Endodermal cell (in vitro differentiated cells): ENCODE measurements at places on chromosomes 2 and 18.

GRCh38 chr2:128289439-128289838 is 29.2 kb downstream of the HS6ST1 start:
- DNase-seq, result peak; percentile 69

DNA sequence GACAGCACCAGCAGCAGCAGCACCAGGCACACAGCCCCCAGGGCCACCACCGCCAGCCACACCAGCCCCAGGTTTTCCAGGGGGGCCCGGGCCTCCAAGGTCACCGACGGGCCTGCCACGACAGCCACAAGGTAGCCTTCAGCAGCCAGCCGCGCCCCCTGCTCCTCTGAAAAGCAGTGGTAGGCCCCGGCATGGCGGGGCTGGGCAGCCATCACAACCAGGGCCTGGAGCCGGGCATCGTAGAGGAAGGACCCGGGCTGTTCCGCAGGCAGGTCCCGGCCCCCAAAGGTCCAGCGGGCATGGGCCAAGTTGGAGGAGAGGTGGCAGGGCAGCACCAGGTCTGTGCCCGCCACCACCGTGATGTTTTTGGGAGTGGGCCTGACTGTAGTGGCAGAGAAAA is 3.3 kb upstream of the ANKRD39 start:
- peak; percentile 45 for DNase-seq

- no peak for DNase-seq
Measured at GRCh38 chr2:39631718-39632117, 34.0 kb upstream of the TMEM178A start.

DNA sequence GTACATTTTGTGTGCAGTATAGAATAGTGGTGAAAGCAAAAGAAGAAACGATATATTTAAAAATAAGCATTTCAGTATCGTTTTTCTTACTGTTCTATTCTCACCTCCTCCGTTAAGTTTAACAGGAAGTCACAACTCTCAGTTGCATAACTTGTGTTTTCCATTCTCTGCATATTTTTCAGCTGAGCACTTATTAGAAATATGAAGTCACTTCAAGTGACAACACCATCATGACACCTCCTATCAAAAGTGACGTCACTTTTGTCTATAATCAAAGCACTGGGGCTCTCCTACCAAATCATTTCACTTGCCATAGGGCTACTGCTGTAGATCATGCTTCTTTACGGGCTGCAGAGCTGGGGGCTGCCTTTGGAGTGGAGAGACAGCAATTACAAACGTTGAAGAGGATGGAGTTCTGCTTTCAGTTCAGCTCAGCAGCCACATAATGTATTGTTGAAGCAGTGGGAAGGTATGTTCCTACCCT is 36.3 kb downstream of the STAT4 start:
- DNase-seq, result no peak

- DNase-seq, result no peak
Measured at GRCh38 chr2:143177096-143177786, 48.0 kb downstream of the ARHGAP15 start.

DNA sequence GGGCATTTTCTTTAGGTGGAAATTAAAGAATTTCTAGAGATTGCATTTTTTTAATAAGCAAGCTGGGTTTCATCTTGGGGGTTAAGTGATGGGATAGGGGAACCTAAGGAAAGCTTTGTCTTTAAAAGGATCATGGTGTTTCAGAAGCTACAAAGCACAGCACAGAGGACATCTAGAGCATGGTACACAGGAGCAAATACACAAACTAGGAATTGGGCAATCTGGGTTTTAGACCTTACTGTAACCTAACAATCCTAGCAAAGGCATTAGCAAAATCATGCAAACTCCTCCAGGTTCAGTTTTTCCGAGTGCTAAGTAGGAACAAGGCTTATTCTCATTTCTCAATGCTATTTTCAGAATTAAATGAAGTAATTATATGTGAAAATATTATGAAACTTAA is 134.1 kb downstream of the CD226 start:
- no peak for DNase-seq

GRCh38 chr18:7870855-7871254 is 303.7 kb downstream of the PTPRM start:
- DNase-seq, result no peak

- DNase-seq, result no peak
Measured at GRCh38 chr2:184598002-184598315, 370 bp upstream of the ZNF804A start.

GRCh38 chr2:33246432-33246831 is 230.0 kb upstream of the RASGRP3 start:
- no peak for DNase-seq

DNA sequence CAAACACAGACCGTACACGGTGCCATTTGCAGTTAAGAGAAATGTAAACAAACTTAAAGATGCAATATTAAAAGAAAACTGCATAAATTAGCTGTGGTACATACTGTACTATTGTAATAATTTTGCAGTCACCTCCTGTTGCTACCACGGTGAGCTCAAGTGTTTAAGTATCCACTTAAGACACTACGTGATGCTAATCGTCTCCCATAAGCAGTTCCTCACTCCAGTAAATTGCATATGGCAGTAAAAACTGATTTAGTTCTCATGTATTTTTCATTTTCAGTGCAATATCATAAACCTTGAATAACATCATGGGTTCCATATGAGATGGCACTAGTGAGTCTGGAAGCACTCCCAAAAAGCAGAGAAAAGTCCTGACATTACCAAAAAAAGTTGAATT is 14.4 kb downstream of the CLEC4F start:
- no peak for DNase-seq

DNA sequence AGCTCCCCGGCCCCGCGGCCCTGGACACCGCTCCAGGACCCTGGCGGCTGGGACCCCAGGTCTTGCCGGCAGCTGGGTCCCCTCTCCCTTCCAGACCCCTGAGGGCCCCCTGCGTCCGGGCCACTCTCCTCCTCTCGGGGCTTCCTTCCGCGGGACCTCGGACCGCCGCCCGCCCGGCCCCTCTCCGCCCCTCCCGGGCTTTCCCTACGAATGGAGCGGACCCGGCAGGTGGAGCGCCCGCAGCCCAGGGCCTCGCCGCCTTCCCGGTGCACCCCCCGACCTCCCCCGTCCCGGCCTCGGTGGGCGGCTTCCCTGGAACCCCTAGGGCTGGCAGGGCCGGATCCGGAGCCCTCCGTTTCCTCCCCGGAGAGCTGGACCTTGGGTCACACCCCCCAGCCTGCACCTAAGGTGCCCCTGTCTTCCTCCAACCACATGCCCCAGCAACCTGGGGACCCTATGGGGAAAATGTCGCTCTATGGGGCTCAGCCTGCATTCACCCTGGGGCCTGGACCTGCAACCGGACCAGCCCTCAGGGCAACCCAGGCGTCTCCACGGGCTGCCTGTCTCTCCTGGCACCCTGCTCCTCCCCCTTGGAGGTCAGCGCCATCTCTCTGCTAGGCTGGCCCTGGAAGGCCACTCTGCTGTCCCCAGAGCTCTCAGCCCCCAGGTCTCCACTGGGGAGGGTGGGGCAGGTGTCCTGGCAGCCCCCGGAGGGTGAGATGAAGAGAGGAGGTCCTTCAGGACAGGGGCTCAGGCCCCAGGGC is 730 bp downstream of the B3GNT7 start:
- peak; percentile 72 for DNase-seq

- no peak for DNase-seq
Measured at GRCh38 chr2:3960106-3960505, 256.7 kb downstream of the DCDC2C start.

GRCh38 chr2:151852260-151853069 is 24.2 kb upstream of the ARL5A start:
- DNase-seq, result no peak

GRCh38 chr2:106160786-106161261 is 33.3 kb downstream of the UXS1 start:
- DNase-seq, result no peak

GRCh38 chr18:8946066-8946838 is 156.2 kb upstream of the NDUFV2 start:
- DNase-seq, result no peak

DNA sequence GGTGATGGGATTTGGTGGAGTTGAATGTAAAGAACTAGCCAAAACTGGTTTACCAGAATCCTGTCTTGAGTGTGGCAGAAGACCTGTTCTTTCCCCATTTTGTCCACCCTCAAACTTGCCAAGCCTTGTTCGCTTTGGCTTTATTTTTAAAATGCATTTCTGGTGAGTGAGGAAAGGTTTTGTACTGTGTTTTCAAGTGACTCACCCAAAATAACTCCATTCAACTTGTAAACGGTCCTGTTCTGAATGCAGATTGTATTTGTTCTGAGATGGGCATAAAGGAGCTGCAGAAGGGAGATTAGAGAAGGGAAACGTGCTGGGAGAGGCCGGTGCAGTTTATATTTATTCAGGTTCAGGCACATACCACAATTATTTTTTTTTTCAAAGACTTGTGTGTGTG is 5.3 kb upstream of the ITPRID2 start:
- DNase-seq, result no peak

GRCh38 chr2:144515696-144516410 is 4.1 kb downstream of the ZEB2 start:
- DNase-seq, result peak; percentile 73

GRCh38 chr2:98743835-98744234 is 12.9 kb upstream of the MGAT4A start:
- DNase-seq, result no peak

DNA sequence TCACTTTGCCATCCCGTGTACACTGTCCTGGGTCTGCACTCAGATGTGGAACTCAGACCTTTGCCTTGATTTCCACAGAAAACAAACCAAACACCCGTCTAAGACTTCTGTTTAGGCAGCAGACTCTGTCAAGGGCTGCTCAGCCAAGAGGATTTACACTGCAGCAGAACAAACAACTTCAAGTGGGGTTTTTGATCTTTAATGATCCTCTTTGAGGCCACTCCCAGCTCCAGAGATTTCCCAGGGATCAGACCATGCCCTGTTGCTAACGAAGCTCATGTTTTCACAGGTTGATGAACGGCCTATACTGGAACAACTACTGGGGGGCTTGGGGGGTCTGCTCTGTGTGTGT is 52.5 kb upstream of the LGALSL start:
- peak; percentile 56 for DNase-seq

GRCh38 chr18:76955524-76956170 is 133.3 kb downstream of the ZNF236 start:
- DNase-seq, result no peak

DNA sequence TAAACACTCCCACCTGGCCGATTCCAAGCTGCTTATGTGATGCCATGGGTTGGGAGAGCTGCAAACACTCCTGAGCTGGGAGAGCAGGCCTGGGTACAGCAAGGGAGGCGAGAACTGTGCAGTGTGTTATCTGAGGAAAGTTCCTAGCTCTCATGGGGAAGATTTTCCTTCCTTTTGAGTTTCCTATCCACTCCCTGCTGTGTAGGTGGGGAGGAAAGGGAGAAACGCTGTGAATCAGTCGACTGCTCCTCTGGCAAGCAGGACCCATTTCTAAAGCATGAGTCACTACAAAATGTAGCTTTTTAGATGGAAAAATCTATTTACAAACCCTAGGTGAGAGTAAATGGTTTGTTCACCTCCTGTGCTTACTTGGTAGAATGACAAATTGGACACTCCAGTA is 80.4 kb downstream of the SH3RF3 start:
- DNase-seq, result no peak

DNA sequence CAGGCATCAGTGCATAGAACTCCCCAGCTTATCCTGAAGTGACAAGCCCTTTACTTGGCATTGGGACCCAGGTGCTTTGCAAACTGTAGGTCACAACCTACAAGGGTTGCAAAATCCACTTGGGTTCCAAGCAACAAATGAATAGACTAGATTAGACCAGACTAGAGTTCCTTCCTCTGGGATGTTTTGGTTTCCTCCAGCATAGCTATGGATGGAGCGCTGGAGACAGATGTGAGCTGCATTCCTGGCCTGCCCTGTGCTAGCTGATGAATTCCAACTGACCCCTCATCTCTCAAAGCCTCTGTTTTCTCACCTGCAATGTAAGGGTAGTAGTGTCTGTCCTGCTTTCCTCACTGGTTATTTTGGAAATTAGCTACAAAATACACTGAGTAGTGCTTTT is 86.2 kb downstream of the NPAS2 start:
- no peak for DNase-seq

DNA sequence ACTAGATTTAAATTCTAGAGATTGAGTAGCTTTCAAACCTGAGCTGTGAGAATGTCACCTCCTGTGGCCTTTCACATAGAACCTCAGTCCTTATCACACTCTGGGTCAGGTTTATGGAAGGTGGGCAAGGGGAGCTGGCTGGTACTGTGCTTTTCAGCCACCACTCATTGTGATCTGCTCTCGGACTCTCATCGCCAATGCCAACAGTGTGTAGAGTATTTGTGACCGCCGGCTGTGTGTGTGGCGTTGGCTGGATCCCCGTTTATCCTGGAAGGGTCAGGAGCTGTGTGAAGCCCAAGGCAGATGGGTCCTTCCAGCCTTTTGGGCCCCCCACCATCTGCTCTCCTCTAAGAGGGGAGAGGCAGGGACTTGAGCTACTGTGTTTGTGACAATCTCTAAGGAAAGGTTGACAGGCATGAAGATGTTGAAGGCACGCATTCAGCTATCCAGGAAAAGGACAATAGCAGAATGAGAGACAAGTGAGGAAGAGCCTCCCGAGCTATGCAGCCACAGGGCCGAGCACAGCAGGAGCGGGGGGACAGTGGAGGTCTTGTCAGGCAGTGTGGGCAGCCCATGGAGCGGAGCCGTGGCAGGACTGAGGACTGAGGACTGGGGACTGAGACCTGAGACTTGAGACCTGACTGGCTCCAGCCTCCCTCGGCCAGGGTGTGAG is 107.1 kb upstream of the TPO start:
- peak; percentile 24 for DNase-seq

DNA sequence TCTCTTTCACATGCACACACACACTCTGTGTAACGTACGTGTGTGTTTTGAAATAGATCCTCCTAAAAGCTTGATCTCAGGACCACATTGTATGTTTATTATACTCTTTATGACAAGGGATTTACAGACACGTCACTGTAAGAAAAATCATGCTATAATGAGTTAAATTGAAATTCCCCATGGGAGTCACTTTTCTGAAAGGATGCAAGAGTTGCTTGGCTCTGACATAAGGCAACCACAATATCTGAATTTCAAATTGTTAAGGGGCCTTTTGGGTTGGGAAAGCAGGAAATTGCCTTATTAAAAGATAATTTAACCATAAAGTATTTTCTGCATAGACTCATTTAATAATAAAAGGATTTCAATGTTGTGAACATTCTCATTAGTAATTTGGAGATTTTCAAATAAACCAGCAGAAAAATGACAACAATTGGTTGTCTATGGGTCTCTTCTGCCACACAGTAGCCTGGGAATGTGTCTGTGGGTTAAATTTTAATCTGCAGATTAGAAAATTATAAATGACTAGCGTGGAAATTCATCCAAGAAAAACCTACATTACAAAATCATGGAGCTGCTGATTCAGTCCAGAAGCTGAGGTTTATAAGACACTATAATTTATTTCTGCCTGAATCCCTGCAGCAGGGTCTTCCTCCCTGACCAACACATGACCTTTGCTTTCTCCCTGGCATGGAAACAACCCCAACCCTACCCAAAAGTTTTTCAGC is 75.9 kb upstream of the PID1 start:
- no peak for DNase-seq

- DNase-seq, result no peak
Measured at GRCh38 chr2:45242161-45242741, 233.0 kb upstream of the SIX2 start.

DNA sequence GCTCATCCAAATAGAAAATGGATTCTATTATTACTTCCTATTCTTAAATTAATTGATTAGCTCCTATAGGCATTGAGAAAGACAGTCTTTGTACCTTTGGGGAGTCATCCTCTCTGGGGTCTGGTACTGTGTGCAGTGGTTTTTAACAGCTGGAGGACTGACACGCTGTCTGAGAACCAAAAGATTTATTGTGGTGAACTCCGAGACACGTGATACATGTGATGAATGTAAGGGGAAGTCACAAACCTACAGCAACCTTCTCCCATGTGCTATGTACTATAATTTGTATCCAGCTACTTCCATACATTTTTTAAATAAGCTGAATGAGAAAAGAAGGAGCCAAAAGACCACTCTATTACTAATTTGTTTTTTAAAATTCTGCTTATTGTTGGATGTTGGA is 133.7 kb downstream of the GALNT3 start:
- DNase-seq, result no peak
